MM.1S (cell line): ENCODE measurements at places on chromosomes 13 and 19.

GRCh38 chr13:99215184-99215830 is 14.7 kb downstream of the UBAC2 start:
- H3K27ac ChIP-seq: no peak overlapping the region
- no peak for DNase-seq
- H3K27me3 ChIP-seq: no peaks in the 10 kb centered on the region
- no peaks in the 10 kb centered on the region for H3K4me1 ChIP-seq

DNA sequence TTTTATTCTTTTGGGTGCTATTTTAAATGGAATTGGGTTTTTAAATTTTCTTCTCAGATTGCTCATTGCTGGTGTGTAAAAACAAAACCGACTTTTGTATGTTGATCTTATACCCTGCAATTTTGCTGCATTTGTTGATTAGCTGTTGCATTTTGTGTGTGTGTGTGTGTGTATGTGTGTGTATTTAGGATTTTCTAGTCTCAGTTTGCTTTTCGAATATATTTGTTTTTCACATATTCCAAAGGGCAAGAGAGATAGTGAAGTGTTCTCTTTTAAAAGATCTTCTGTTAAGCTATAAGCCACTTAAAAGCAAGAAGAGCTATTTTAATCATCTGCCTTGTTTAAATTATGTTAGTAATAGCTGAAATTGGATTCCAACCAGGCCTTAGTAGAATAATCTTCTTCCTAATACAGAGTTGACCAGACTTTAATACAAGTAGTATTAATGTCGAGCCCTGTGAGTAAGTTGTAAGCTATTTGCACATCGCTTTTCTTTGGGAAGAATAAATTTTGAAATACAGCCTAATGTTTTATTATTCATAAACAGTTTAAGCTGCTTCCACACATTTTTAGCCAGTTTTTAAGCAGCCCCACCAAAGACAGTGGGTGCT is 57.4 kb downstream of the TM9SF2 start:
- no peaks in the 10 kb centered on the region for H3K27me3 ChIP-seq
- no peaks in the 10 kb centered on the region for H3K4me1 ChIP-seq
- H3K36me3 ChIP-seq: no peaks in the 10 kb centered on the region; the same call in 1 of the 2 replicates
- no peak for DNase-seq

DNA sequence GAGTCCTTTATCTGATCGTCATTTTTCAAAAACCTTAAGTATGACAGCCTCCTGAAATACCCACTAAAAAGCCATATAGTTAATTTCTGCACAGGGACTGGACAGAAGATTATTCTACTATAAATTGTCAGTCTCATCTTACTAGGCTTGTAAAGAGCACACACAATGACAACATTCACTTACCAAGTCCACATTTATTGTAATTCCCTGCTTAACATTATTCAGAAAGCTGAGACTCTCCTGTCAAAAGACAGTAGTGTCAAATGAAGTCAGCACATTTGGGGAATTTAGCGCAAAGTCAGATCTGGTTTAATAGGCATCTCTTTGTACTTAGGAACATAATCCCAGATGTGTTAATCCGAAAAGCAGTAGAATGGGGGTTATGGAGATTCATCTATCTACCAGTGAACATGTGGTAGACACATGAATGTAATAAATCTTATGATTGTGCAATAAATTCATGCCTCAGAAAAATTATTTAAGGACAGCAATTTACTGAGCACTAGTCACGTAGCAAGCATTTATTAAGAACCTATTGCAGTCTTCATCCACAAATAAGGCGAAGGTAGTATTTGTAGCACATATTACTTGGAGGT is 224.6 kb upstream of the GPC6 start:
- H3K27ac ChIP-seq: no peak overlapping the region
- no peaks in the 10 kb centered on the region for H3K36me3 ChIP-seq
- H3K4me3 ChIP-seq: no peak overlapping the region
- H3K4me1 ChIP-seq: no peaks in the 10 kb centered on the region
- H3K27me3 ChIP-seq: no peaks in the 10 kb centered on the region

- no peak for DNase-seq
- H3K27ac ChIP-seq: no peak overlapping the region
- H3K27me3 ChIP-seq: no peaks in the 10 kb centered on the region
- H3K36me3 ChIP-seq: no peaks in the 10 kb centered on the region
- 0 out of 2 replicates have a peak, but pooled peaks cover 7% of the 10 kb centered on the region for H3K4me1 ChIP-seq
Observed at GRCh38 chr19:1362387-1363257, 21.1 kb upstream of the NDUFS7 start.

- DNase-seq: no peak
- H3K27me3 ChIP-seq: no peaks in the 10 kb centered on the region
- H3K4me1 ChIP-seq: no peaks in the 10 kb centered on the region
- no peak overlapping the region for H3K27ac ChIP-seq
Observed at GRCh38 chr19:40303765-40304164, 18.6 kb upstream of the AKT2 start.

GRCh38 chr13:43981512-43982301 is 102.0 kb downstream of the LACC1 start:
- no peak for DNase-seq
- no peak overlapping the region for H3K4me3 ChIP-seq
- no peaks in the 10 kb centered on the region for H3K27me3 ChIP-seq
- H3K27ac ChIP-seq: no peak overlapping the region
- H3K36me3 ChIP-seq: no peaks in the 10 kb centered on the region

- H3K4me3 ChIP-seq: no peak overlapping the region
- H3K27me3 ChIP-seq: no peaks in the 10 kb centered on the region
- no peaks in the 10 kb centered on the region for H3K4me1 ChIP-seq
- no peaks in the 10 kb centered on the region for H3K36me3 ChIP-seq
Observed at GRCh38 chr13:87453244-87453643, 217.9 kb upstream of the SLITRK5 start.
